Mesenchymal stem cell (in vitro differentiated cells and primary cell): ENCODE measurements at places on chromosomes 2 and 18.

DNA sequence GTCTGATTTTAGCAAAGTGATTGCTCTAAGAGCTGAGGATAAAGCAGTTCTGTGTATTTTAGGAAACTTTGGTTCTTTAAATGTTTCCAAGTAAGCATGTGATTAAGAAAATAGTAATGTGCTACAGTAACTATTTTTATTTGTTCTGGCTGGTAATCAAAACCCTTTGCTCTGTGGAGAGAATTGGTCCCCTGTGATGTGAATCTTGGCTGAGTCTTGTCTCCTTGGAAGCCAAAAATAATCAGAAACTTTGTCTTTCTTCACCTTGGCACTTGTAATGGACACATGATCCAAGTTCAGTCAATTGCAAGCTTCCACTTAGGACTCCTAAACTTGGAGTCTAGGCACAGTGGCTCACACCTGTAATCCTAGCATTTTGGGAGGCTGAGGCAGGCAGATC lies 422.7 kb upstream of the CDH20 start:
- no peak for DNase-seq

GRCh38 chr2:113922335-113922734 lies 32.4 kb downstream of the ACTR3 start:
- DNase-seq, result no peak

GRCh38 chr18:28510210-28510609 lies 333.3 kb upstream of the CDH2 start:
- no peak for DNase-seq

DNA sequence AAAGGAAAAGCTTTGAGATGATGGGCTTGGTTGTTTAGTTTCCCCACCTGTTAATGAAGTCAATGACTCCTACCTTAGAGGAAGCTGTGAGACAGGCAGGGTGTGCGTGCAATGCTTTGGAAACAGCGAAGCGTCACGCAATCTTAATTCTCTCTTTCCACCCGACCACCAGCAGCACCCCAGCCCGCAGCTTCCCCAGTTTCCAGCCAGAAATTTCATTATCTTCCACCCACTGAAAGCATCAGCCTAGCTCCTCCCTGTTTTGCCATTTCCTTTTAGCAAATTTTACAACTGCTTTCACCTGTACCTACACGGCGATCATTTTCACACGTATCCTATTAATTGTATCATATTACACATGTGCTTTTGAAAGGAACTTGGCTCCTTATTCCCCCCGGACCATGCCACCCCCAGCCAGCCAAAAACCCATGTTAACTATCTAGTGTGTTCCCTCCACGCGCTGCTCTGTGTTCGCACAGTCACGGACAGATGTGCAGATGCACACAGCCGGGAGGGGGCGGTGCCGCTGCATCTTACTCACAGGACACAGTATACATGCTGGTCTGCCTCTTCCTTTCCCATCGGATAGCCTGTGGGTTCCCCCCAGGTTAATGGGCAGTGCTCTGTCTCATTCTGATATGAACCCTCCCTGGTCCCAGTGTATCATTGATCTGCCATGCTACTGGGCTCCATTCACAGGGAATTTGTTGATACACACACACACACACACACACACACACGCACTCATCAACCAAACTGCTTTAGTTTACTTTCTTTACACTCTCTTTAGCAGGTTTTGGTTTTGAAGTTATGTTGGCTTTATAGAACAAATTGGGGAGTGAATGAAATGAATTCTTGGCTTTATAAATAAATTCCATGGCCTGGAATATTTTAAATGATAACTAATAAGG lies 22.4 kb downstream of the CYP27C1 start:
- DNase-seq, result peak; percentile 77

GRCh38 chr18:37305066-37305465 lies 260.5 kb downstream of the CELF4 start:
- DNase-seq, result no peak

DNA sequence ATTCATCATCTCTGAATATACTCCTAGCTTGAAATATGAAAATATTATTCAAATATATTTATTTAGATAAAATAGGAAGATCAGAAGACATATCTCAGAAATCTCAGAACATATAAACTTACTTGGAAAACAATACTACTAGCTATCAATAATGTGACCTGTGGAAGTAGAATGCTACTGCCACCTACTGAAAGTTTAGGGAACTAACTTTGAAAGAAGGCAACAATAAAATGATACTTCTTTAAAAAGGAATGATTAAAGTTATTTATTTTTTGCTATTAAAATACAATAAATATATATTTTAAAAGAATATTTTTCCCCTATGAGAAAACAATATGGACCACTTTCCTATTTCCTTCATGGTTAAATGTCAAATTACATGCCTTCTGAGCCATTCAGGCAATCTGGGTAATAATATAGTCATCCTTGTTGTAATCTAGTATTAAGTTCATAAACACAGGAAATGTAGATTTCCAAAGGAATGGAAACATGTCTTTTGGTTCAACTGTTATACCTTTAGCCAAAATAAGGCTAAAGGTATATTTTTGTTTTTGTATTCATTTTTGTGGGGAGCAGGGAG lies 26.0 kb downstream of the ACADL start:
- DNase-seq, result peak; percentile 38

DNA sequence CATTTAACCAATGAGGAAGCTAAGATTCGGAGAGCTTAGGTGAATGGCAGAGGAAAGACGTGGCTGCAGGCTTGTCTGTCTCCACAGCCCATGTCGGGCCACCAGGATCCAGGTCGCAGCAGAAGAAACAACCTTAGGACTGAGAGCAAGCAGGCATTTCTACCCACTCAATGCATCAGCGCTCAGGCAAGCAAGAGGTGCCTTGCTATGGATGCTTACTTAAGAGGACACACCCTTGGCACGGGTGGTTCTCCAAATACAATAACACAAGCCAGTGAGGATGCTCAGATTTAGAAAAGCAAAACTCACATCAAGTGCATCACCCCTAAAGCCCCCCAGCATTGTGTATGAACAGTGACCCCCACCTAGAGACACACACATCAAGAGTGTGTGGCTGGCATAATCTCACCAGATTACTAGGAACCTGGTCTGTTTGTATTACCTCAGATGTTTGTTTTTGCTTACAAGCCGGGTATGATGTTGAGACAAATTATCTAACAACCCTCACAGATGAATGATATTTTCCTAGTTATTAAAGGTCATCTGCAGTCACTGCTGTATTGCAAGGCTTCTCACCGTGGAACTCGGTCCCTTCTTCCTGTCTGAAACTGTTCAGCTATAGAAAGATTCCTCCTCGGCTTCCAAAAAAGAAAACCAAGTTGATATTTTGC lies 34.2 kb upstream of the NPAS2 start:
- no peak for DNase-seq

DNA sequence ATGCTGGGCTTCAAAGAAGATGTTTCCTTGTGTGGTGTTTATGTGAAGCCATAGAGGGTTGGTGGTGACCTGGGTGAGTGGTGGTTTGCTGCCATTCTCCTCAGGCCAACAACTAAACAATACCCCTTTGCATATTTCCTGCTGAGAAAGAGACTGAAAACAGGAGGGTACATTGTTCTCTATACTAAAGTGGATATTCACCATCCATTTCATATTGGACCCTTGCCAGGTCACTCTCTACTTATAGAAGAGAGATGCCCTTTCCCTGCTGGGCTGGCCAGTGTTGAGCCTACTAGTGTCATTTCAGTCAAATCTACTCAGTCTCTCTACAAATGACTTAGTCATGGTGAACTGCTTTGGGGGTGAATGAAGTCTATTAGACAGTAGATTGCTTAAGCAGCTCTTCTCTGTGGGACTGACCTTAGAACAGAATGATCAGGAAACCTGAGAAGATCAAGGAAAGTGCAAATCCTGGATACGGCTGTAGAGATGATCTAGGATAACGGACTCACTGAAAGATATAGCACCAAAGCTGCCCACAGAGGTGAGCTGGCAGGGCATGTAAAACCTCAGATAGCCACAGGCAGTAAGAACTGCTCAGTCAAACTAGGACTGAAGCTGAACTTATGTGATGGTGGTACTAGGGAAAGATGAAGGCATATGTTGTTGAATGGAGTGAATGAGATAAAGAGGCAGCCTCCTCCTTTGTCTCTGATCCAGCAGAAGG lies 154.9 kb downstream of the MYO3B start:
- DNase-seq, result no peak
